ENCODE measurements at places on chromosomes 12 and 14.

GRCh38 chr14:63027719-63028118, 17.5 kb downstream of the KCNH5 start:
- no peak for DNase-seq

GRCh38 chr12:92261692-92262091, 116.0 kb upstream of the BTG1 start:
- no peak for DNase-seq

- DNase-seq, result no peak
Observed at GRCh38 chr14:100872259-100873095, 31.0 kb downstream of the RTL1 start.

DNA sequence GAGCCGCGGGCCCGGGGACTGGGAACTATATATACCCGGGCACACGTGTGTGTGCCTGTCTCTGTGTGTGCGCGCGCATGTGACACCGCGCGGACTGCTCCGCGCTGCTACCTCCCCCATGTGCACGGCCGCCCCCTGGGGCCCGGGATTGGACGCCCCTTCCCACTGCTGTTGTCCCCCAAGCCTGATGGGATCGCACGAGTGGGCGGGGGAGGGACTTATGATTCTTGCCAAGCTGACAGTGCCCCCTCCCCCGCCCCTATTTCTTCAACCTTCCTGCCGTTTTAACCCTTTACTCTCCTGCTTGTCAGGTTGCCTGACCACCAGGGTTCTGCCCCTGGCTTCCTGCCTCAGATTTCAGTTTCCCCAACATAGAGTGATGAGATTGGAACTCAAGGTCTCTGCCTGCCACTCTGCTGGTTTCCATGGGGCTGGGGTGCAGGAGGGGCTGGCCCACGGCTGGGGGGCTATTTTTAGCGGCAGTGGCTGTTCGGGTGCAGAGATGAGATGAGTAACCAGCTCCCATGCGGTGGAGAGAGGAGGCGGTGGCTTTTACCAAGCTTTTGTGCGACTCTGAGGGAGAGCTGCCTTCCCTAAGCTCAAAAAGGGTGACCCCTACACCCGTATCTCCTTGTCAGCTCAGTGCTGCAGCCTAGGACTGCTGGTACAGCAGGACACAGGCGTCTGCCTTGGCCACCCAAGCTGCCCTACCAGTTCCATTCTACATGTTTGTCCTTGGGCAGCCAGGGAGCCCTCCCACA, at the start of gene DDN:
DDN (minus strand) TSS at position 5 of the 761 bp plus-strand sequence. CDS start 88 bp downstream, outside the sequence.
- DNase-seq, result no peak

DNA sequence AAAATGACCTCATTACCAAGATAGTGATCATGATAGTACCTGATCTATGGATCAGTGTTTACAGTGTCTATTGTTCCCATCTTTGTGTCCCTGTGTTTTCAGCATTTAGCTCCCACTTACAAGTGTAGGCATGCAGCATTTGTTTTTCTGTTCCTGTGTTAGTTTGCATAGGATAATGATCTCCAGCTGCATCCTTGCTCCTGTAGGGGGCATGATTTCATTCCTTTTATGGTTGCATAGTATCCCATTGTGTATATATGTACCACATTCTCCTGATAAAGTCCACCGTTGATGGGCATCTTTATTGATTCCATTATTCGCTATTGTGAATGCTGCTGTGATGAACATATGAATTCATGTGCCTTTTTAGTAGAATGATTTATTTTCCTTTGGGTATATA, 215.4 kb upstream of the NAV3 start:
- DNase-seq, result no peak

DNA sequence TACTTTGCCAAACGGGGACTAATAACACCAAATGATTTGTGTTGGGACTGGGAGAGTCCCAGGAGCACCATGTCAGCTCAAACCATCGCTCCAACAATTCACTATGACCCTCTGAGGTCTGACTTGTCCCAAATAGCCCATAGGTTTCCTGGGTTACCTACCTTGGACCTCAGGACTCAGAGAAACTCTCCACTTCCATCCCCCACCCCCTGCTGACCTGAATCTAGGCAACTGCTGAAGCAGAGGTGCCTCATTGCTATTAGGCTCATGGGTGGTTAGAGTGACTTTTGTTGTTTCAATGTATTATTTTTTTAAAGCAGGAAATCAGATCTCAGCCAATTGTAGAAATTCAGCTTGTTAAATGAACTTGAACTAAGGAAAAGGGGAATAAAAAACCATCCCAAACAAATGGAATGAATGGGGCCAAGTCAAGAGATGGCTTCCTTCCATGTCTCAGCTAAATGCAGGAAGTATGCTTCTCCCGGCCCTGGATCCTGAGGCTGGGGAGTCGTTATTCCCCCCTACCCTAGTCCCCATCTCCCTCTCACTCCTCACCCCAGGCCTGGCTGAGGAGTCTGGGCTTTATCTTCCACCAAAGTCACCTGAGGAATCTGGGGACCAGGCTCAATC, 80.9 kb upstream of the SLC24A4 start:
- DNase-seq, result no peak

- DNase-seq, result peak; percentile 75
Observed at GRCh38 chr14:94123868-94124267, 5.5 kb downstream of the IFI27L2 start.

- no peak for DNase-seq
Observed at GRCh38 chr14:51495319-51495718, 156.4 kb upstream of the FRMD6 start.

GRCh38 chr14:55580470-55581341, 699 bp downstream of the KTN1 start:
- peak; percentile 59 for DNase-seq

DNA sequence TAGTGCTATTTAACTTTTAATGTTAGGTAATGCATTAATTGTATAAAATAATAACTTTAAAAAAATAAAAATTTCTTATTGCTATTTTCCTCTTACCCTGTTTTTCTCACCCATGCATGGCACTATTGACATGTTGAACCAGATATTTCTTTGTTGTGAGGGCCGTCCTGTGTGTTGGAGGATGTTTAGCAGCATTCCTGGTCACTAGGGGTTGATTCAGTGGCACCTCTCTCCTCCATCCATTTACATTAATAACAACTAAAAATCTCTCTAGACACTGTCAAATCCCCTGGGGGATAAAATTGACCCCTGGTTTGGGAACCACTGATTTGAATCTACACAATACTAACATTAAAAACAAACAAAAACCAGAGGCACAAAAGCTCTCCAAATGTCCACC, 147.5 kb upstream of the MIS18BP1 start:
- DNase-seq, result no peak

DNA sequence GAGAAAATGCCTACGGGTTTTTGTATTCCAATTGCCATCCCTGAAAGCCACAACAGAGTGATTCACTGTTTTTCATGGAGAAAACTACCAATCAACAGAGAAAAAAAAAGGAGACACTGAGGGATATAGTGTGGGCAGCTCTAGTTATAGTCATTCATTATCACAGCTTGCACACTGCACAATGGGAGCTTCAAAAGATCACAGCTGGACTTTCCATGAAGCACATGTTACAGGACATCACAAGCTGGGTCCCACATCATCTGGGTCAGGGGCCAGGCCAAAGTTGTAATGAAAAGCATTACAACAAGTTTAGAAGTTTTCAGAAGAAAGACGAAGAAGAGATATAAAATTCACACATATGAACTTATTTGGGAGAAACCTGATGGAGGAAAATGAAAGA, 41.5 kb downstream of the RERG start:
- no peak for DNase-seq

DNA sequence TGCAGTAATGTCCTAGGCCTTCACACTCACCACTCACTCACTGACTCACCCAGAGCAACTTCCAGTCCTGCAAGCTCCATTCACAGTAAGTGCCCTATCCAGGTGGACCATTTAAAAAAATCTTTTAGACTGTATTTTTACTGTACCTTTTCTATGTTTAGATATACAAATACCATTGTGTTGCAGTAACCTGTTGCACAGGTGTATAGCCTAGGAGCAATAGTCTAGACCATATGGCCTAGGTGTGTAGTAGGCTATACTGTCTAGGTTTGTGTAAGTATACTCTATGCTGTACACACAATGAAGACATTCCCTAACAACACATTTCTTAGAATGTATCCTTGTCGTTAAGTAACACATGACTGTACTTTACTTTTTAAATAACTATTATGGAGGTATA, 17.2 kb downstream of the CYP46A1 start:
- DNase-seq, result no peak

GRCh38 chr14:98408713-98409112, 863.3 kb downstream of the BCL11B start:
- DNase-seq, result no peak

DNA sequence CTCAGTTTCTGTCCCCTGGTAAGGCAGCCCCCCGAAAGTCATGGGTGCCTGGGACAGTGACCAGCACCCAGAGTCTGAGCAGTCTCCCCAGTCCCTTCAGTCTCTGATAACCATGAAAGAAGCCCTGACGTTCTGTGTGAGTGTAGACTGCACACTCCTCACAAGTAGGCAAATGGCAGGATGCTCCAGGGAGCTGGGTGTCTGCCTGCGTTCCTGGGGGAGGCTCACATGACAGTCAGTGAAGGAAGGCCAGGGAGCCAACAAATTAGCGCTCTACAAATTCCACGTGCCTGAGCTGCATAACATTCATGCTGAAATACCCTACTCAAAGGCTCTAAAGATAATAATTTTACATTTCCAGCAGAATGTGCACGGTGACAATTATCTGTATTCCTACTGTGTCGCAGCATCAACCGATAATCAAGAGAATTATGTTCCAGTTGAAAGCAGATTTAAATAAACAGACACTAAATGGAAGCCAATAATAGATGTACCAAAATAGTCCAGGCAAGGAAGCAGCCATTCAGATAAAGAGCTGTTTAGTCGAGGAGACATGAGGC, 56.3 kb downstream of the ASCL1 start:
- no peak for DNase-seq

GRCh38 chr14:79855789-79856188, 355.5 kb downstream of the DIO2 start:
- DNase-seq, result no peak

- DNase-seq, result peak; percentile 55
Observed at GRCh38 chr12:42701084-42701483, 111.5 kb upstream of the PRICKLE1 start.

DNA sequence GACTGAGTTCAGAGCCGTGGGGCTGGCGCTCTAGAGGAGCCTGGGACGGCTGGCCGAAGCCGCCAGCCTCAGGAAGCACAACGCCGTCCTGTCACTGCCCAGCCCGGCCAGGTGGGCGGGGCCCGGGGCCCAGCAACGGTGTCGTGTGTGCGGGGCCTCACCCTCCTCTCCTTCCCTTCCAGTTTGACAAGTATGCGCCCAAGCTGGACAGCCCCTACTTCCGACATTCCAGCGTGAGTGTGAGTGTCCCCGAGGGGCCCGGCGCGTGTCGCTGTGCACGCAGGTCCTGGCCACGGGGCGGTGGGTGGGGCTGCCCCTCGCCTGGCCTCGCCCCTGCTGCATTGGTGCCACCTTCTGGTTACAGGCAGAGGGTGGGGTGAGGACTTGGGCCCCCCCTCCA, 38.3 kb downstream of the LRCOL1 start:
- no peak for DNase-seq

DNA sequence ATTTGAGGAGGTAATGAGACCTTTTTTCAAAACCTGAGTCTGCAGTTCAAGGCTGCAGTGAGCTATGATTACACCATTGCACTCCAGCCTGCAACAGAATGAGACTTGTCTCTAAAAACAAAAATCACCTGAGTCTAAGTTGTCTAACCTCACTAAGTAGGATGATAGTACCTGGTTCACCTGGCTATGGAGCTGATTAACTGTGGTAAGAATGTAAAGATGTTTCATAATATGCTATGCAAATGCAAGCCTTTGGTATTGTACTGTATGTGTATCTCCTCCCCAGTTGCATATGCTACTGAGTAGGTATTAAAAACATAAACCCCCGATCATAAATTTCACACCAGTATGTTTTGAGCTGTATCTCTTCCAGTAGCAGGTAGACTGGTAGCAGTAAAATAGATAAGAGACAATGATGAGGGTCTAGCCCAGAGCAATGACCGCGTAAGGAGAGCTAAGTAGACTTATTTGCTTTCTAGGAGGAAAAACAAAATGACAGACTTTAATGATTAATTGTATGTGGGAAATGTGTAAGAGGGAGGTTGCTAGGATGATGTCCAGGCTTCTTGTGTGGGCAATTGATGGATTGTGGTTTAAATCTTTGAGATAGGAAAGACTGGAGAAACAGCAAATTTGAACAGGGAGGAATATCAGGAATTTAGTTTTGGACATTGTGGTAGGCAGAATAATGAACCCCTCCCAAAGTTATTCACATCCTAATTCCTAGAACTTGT, 41.6 kb upstream of the EGLN3 start:
- DNase-seq, result no peak
